ENCODE measurements at places on chromosomes 3 and 15.

DNA sequence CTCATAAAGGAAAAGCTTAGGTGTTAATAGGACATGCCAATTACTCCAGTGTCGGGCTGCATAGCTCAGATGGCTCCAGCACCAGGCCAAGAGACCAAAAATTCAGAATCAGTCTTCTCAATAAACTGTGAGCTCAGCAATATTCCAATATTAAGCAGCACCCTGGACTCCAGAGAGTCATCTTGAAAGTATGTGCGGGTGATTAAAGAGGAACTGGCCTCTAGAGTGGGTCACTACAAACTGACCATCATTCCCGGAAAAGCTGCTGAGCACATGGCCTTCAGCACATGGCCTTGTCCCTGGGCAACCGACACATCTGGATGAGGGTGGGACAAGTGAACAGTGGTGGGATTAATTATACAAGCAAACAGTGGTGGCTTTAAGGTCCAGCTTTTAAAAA, 59.0 kb downstream of the MAGI1 start:
- no peak overlapping the region for H3K4me3 ChIP-seq
- peak overlapping the region; percentile 68 for H3K27ac ChIP-seq
- no peak for DNase-seq
- no peaks in the 10 kb centered on the region for H3K4me1 ChIP-seq
- H3K36me3 ChIP-seq = no peaks in the 10 kb centered on the region

DNA sequence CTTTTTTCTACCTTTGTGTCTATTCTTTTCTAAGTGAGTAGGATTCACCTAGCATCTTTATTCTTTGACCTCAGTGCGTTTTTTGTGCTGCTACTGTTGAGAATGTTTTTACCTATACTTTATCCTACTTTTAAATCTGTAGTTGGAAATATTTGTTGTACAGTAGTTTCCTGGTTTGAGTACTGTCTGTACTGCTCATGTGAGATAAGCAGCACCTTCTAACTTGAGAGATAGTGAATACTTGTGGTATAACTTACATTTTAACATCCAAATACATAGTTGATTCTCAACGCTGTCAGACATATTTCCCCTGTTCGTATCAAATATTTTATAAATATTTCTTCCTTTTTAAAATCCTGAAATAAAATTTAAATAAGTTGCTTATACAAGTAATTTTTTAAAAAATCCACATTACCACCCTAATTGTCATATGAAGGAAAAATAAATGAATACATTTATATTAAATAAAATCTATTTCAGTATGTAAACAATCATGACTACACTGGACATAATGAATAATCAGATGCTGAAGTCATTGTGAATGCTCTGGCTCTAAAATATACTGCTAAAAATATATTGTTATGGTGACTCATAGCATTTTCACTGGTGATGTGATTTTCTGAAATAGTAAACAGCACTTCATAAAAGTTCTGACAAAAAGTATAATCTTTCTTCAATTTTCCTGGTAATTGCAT, 17.4 kb downstream of the ATP11B start:
- H3K27me3 ChIP-seq = no peaks in the 10 kb centered on the region
- H3K4me1 ChIP-seq = no peaks in the 10 kb centered on the region
- no peak overlapping the region for H3K27ac ChIP-seq
- H3K4me3 ChIP-seq = no peak overlapping the region
- no peaks in the 10 kb centered on the region for H3K36me3 ChIP-seq
- DNase-seq = no peak

GRCh38 chr3:9079676-9080075, 116.4 kb upstream of the RAD18 start:
- DNase-seq = no peak
- no peak overlapping the region for H3K4me3 ChIP-seq
- H3K27me3 ChIP-seq = no peaks in the 10 kb centered on the region
- H3K36me3 ChIP-seq = no peaks in the 10 kb centered on the region

- H3K27me3 ChIP-seq = peaks cover 4% of the 10 kb centered on the region
- no peaks in the 10 kb centered on the region for H3K4me1 ChIP-seq
- no peak overlapping the region for H3K27ac ChIP-seq
- no peak for DNase-seq
- H3K4me3 ChIP-seq = no peak overlapping the region
Measured at GRCh38 chr3:53496984-53497383, 2.6 kb downstream of the CACNA1D start.

- H3K36me3 ChIP-seq = no peaks in the 10 kb centered on the region
- DNase-seq = no peak
- H3K27me3 ChIP-seq = no peaks in the 10 kb centered on the region
- H3K4me3 ChIP-seq = no peak overlapping the region
Measured at GRCh38 chr3:149368201-149368673, 9.2 kb downstream of the TM4SF1 start.

- no peak for DNase-seq
- no peaks in the 10 kb centered on the region for H3K4me1 ChIP-seq
- no peaks in the 10 kb centered on the region for H3K36me3 ChIP-seq
Measured at GRCh38 chr15:62824111-62825015, 218.2 kb upstream of the TPM1 start.

DNA sequence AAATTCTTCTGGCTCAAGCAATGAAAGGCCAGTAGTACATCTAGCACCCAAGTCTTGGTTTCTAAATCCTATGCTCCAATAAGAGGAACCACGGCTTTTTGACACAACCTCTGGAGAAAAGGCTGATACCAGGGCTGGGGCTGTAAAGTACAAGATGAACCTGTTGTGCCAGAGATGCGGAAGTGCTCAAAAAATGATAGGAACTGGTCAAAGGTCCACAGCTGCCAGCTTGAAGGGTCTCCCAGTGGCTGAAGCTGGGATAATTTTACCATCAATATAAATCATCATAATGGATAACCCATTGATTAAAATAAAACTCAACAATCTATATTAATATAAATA, 558 bp upstream of the NCEH1 start:
- H3K27me3 ChIP-seq = no peaks in the 10 kb centered on the region
- peak overlapping the region; percentile 78 for H3K4me3 ChIP-seq
- H3K36me3 ChIP-seq = no peaks in the 10 kb centered on the region

- peak overlapping the region; percentile 71 for H3K27ac ChIP-seq
- DNase-seq = peak; percentile 62
Measured at GRCh38 chr15:60916679-60917460, 312.2 kb downstream of the RORA start.

DNA sequence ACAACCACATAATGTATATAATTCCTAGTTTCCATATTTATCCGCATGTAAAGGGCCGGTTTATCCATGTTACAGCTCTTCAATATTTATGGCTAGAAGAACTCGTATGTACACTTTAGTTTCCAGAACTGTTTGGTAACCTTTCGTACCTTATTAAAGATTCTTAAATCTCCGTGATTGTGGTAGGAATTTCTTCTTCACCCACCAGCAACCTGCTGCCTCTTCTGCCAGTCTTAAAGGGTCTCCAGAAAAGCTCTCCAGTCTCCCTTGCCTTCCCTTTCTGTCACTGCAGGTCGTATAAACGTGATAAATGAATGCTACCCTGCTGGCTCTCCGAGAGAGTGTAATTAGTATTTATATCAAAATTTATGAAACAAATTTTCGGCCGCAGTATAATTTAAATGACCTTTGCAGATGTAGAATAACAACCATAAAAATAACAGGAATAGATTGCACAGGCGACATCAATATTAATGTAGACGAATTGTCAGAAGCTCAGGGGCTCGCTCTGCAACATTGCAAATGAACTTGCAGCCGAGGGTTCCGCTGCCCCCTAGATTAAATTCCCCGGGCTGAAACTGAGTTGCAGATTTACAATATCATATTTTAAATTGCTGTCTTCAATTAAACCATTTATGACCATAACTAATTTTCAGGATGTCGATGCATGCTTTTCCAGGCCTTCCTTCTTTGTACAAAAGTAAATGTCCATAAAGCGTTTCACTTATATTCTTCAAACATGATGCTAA, 5.4 kb downstream of the ZIC1 start:
- H3K27me3 ChIP-seq = peaks cover 87% of the 10 kb centered on the region
- no peak for DNase-seq
- no peak overlapping the region for H3K4me3 ChIP-seq
- no peaks in the 10 kb centered on the region for H3K36me3 ChIP-seq

GRCh38 chr3:48930590-48930989, 11.9 kb downstream of the ARIH2 start:
- H3K4me3 ChIP-seq = no peak overlapping the region
- no peak for DNase-seq
- no peaks in the 10 kb centered on the region for H3K27me3 ChIP-seq
- no peak overlapping the region for H3K27ac ChIP-seq
- peaks cover 4% of the 10 kb centered on the region for H3K36me3 ChIP-seq

GRCh38 chr3:182914341-182914740, 66.0 kb downstream of the DCUN1D1 start:
- H3K27me3 ChIP-seq = no peaks in the 10 kb centered on the region
- no peaks in the 10 kb centered on the region for H3K36me3 ChIP-seq
- no peaks in the 10 kb centered on the region for H3K4me1 ChIP-seq
- DNase-seq = no peak
- no peak overlapping the region for H3K4me3 ChIP-seq

DNA sequence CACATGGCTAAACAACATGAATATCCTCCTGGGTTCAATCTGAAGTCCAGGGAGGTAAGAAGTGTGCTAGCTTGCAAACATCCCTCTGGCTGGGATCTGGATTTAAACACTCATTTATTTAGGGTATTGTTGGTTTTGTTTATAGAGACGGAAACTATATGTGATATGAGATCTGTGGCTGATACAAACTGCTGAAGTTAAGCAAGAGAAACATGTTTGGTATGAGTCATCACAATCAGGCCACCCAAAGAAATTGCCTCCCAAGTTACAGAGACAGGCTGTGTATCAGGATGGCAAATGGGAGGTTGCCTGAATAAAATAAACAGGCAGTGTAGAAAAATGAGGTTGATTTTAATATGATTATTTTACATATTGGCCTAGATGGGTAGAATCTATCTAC, 562.1 kb downstream of the IGSF11 start:
- no peaks in the 10 kb centered on the region for H3K36me3 ChIP-seq
- H3K27ac ChIP-seq = no peak overlapping the region
- no peak overlapping the region for H3K4me3 ChIP-seq
- no peak for DNase-seq
- H3K27me3 ChIP-seq = no peaks in the 10 kb centered on the region

DNA sequence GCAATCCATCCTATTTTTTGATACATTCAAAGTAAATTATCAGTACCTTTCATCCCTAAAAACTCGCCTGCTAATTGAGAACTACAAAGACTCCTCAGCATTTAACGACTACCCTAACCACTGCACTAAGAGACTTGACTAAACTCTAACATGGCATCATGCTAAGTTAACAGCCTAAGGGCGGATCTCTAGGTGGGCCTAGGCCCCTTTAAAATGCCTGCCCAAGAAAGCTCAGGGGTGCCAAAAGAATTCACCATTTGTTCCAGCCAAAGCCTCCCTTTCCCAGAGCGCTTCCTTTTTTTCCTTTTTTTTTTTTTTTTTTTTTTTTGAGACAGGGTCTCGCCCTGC, 568 bp upstream of the NEK4 start:
- peaks cover 9% of the 10 kb centered on the region for H3K4me1 ChIP-seq
- H3K36me3 ChIP-seq = no peaks in the 10 kb centered on the region
- DNase-seq = no peak
- H3K27me3 ChIP-seq = no peaks in the 10 kb centered on the region

GRCh38 chr3:130539005-130539404, 22.0 kb downstream of the COL6A6 start:
- no peaks in the 10 kb centered on the region for H3K4me1 ChIP-seq
- no peak for DNase-seq
- H3K27me3 ChIP-seq = no peaks in the 10 kb centered on the region
- H3K36me3 ChIP-seq = no peaks in the 10 kb centered on the region
- H3K27ac ChIP-seq = no peak overlapping the region

DNA sequence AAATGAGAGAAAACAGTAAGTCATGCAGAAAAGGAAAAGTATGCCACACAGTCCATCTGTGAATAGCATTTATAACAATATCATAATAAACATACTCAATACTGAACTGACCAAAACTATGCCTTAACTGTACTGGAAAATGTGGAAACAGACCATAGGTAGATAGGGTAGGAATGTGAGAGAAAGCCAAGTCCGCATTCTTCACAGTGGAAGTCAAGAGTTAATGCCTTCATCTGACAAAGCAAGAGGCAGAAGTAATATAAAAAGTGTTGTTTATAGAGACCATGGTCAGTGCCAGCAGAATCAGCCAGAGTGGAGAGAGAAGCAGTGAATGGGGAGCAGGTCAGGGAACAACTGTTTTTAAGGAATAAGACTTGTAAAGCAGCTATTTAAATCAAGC, 52.3 kb downstream of the KBTBD12 start:
- no peaks in the 10 kb centered on the region for H3K4me1 ChIP-seq
- no peak overlapping the region for H3K4me3 ChIP-seq
- no peak for DNase-seq

- DNase-seq = no peak
- H3K4me3 ChIP-seq = no peak overlapping the region
- H3K4me1 ChIP-seq = no peaks in the 10 kb centered on the region
- H3K36me3 ChIP-seq = no peaks in the 10 kb centered on the region
- no peak overlapping the region for H3K27ac ChIP-seq
Measured at GRCh38 chr15:39558421-39558820, 22.5 kb upstream of the THBS1 start.
